Immature natural killer cell (primary cell): ENCODE measurements at places on chromosomes 11 and 22. TPM values are rescaled to one million over a fixed set of nuclear protein-coding genes. Genes with fewer than 3 reads are reported as not detected.

ZNRF3 gene
- polyA plus RNA-seq, result 0.28 TPM

RAB1B gene
- 33.2 TPM for polyA plus RNA-seq

POU2F3 gene
- not detected for polyA plus RNA-seq

GRCh38 chr11:124876818-124877630, 11.8 kb downstream of the ROBO3 start:
- H3K4me1 ChIP-seq, result peaks cover 18% of the 10 kb centered on the region
- peak overlapping the region; percentile 89 for H3K4me3 ChIP-seq
- DNase-seq, result no peak
- H3K27ac ChIP-seq, result peak overlapping the region; percentile 93

DDX25 gene
- polyA plus RNA-seq, result not detected

DNA sequence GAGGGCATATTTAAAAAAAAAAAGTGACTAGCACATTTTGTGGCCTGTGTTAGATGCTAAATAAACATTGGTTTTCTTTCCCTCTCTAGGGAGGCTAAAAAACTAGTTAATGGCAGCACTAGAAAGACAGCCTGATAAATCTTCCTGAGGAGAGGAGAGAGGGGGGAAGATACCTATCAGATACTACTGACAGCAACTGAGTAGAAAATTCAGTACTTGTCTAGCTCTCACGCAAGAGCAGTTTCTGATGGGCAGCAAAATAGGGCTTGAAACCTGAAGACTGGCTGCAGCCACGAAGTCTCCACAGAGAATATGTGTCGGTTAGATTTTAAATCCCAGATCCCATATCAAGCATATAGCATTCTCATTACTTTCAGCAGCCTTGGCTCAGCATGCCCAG, 388.2 kb downstream of the KCNA4 start:
- no peak overlapping the region for H3K27ac ChIP-seq
- no peaks in the 10 kb centered on the region for H3K4me1 ChIP-seq
- no peak for DNase-seq
- H3K36me3 ChIP-seq, result no peaks in the 10 kb centered on the region
- H3K27me3 ChIP-seq, result no peaks in the 10 kb centered on the region

- H3K27ac ChIP-seq, result no peak overlapping the region
- peaks cover 5% of the 10 kb centered on the region for H3K27me3 ChIP-seq
- H3K36me3 ChIP-seq, result no peaks in the 10 kb centered on the region
- DNase-seq, result no peak
- no peak overlapping the region for H3K4me3 ChIP-seq
Measured at GRCh38 chr11:45751430-45751829, 53.5 kb upstream of the SLC35C1 start.

SERPING1 gene
- not detected for polyA plus RNA-seq

CCDC73 gene
- not detected for polyA plus RNA-seq

GRCh38 chr11:79610678-79611077, 169.8 kb upstream of the TENM4 start:
- H3K36me3 ChIP-seq, result no peaks in the 10 kb centered on the region
- no peak overlapping the region for H3K4me3 ChIP-seq
- no peaks in the 10 kb centered on the region for H3K27me3 ChIP-seq
- no peaks in the 10 kb centered on the region for H3K4me1 ChIP-seq
- DNase-seq, result no peak

CD3D gene
- 97.2 TPM for polyA plus RNA-seq

RAB39A gene
- polyA plus RNA-seq, result not detected

DNA sequence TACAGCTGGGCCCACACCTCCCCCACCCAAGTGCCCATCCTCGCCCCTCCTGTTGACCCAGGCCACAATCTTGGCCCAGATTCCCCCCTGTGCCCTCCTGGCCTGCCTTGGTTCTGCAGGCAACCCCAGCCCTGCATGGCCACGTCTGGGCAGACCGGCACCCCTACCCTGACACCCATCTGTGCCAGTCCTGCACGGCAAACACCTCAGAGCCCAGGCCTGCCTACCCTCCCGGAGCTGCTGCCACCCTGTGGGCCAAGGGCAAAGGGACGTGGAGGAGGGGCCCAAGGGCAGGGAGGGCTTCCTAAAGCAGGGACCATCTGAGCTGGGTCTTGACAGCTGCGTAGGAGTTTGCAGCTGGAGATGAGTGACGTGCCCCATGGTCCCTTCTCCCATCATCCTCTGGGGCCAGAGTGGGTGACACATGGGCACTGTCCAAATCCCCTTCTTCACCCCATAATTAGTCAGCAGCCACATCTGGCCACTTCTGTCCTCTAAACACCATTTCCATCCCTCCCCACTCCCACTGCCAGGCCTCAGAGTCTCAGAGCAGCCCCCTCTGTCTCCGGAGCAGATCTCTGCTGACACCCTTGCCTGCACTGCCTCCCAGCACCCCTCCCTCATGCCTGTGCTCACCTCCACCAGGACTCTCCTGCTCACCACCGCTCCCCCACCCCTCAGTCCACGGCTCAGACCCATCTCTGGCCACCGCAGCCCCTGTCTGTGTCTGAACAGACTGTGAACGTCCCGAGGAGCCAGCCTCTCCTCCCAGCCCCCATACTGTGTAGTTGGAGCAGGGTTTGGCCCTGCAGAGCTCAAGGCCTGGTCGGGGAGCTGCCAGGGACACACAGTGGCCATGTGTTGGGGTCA, 35.6 kb upstream of the PPARA start:
- no peak overlapping the region for H3K27ac ChIP-seq
- no peaks in the 10 kb centered on the region for H3K4me1 ChIP-seq
- no peak for DNase-seq
- H3K36me3 ChIP-seq, result no peaks in the 10 kb centered on the region
- H3K27me3 ChIP-seq, result no peaks in the 10 kb centered on the region
- no peak overlapping the region for H3K4me3 ChIP-seq

DNA sequence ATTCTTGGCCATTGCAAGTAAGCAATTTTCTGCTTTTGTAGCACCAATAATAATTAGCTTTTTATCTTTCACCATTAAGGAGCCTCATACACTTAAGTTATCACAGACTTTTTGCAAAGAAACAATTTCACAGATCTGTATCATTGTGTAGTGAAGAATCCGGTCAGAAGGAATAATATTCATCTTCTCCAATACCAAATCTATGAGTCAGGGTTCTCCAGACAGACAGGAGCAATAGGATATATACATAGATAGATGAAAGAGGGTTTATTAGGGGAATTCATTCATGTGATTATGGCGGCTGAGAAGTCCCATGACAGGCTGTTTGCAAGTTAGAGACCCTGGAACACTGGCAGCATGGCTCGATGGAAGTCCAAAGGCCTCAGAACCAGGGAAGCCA, 82.9 kb upstream of the UBASH3B start:
- H3K27ac ChIP-seq, result no peak overlapping the region
- no peak for DNase-seq
- H3K27me3 ChIP-seq, result peaks cover 7% of the 10 kb centered on the region
- no peaks in the 10 kb centered on the region for H3K36me3 ChIP-seq

- H3K4me3 ChIP-seq, result no peak overlapping the region
- no peak for DNase-seq
- no peak overlapping the region for H3K27ac ChIP-seq
- no peaks in the 10 kb centered on the region for H3K4me1 ChIP-seq
Measured at GRCh38 chr11:68948935-68949334, 31.9 kb downstream of the MRGPRD start.

DNA sequence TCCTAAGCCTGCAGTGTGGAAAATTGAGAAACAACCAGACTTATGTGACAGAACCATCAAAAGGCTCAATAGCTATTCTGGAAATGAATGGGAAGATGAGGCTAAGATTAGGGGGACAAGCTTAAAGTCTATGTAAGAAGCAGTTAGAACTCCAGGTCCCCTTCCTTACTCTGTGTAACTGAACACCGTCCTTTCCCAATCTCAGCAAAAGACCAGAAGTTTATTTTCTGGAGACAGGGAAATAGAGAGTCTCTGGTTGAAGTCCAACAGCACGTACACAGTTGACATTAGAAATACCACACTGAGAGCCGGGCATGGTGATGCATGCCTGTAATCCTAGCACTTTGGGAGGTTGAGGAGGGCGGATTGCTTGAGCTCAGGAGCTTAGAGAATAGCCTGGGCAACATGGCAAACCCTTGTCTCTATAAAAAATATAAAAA, 93.9 kb downstream of the CD44 start:
- H3K4me1 ChIP-seq, result peaks cover 22% of the 10 kb centered on the region
- H3K27me3 ChIP-seq, result peaks cover 9% of the 10 kb centered on the region
- H3K4me3 ChIP-seq, result no peak overlapping the region
- no peak overlapping the region for H3K27ac ChIP-seq

DNA sequence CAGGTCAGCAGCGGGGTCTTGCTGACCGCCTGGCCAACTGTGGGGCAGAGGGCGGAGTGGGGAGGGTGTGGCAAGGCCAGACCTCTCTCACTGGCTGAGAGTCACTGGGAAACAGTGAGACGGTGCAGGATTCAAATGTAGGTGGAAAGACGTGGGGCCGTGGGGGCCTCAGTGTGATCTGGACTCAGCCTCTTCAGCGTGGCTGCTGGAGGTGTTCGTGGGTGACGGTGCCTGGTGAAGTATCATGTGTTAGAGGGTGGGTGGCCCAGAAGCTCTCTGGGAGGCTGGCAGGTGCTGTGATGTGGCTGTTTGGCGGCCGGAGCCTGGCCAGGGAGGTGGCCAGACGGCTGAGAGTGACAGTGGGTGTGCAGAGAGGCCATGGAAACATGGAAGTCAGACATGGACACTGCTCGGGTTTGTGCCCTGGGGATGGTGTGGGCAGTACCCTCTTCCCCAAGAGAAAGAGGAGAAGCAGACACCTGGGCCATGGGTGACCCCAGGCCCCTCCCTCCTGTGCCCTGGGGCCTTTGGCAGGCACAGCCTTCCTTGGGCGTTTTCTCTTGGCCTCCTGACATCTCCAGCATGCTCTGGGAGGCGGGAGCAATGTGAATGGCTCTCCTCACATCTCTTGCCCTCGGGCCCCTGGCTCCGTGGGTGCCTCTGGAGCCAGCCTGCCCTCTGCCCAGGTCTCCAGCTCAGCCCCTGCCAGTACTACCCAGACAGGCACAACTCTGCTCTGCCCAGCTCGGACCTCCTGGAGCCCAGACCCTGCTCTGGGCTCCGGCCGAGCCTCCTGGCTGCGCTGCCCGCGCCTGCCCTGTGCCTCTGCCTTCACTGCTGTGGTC, 10.1 kb upstream of the ACR start:
- peaks cover under 1% of the 10 kb centered on the region for H3K4me1 ChIP-seq
- no peak overlapping the region for H3K27ac ChIP-seq
- no peaks in the 10 kb centered on the region for H3K27me3 ChIP-seq
- DNase-seq, result no peak

SPTBN2 gene
- polyA plus RNA-seq, result not detected

- no peak overlapping the region for H3K4me3 ChIP-seq
- H3K4me1 ChIP-seq, result peaks cover 3% of the 10 kb centered on the region
- DNase-seq, result no peak
- H3K27me3 ChIP-seq, result no peaks in the 10 kb centered on the region
- H3K27ac ChIP-seq, result no peak overlapping the region
- no peaks in the 10 kb centered on the region for H3K36me3 ChIP-seq
Measured at GRCh38 chr22:25154667-25154999, 45.0 kb upstream of the CRYBB3 start.

- H3K4me3 ChIP-seq, result no peak overlapping the region
- peak; percentile 1 for DNase-seq
- peaks cover 3% of the 10 kb centered on the region for H3K27me3 ChIP-seq
- H3K4me1 ChIP-seq, result peaks cover 8% of the 10 kb centered on the region
- H3K36me3 ChIP-seq, result no peaks in the 10 kb centered on the region
Measured at GRCh38 chr11:78290293-78291176, 101.8 kb downstream of the USP35 start.

ZBTB16 gene
- 90.4 TPM for polyA plus RNA-seq

GRCh38 chr11:122697636-122698167, 42.2 kb downstream of the UBASH3B start:
- DNase-seq, result no peak
- peaks cover 84% of the 10 kb centered on the region for H3K4me1 ChIP-seq
- peak overlapping the region; percentile 67 for H3K4me3 ChIP-seq
- H3K36me3 ChIP-seq, result peaks cover 10% of the 10 kb centered on the region

DNA sequence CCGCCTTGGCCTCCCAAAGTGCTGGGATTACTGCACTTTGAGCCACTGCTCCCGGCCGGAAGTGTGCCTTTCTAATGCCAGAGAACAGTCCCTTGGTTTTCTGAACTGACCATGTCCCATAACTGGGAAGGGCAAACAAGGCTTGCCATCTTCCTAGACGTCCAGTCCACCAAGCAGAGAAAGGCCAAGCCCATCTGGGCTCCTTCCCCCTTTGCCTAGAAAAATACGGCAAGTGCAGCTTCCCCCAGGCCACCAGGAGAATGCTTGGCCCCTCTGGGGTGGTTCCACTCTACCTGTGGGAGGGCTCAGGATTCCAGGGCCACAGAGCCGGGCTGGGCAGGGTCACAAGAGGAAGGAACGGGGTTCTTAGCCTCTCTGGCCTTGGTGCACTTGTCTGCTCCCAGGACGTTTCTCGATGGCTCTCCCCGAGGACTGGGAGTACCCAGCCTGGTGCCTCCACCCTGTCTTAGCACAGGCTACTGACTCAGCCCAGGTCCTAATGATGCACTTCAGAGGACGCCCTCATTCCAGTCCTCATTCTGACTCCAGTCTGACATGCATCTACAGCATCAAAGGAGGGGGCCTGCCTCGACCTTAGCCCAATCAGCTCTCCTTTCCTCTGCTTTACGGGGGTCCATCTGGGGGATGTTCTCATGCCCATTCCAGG, 1.2 kb downstream of the USP2 start:
- no peak overlapping the region for H3K4me3 ChIP-seq
- no peak overlapping the region for H3K27ac ChIP-seq
- peaks cover 7% of the 10 kb centered on the region for H3K27me3 ChIP-seq
- no peaks in the 10 kb centered on the region for H3K36me3 ChIP-seq
- no peak for DNase-seq

- DNase-seq, result no peak
- H3K36me3 ChIP-seq, result peaks cover 3% of the 10 kb centered on the region
- H3K27me3 ChIP-seq, result no peaks in the 10 kb centered on the region
- peaks cover 78% of the 10 kb centered on the region for H3K4me1 ChIP-seq
Measured at GRCh38 chr11:72070491-72070890, 9.9 kb downstream of the NUMA1 start.

USP2 gene
- not detected for polyA plus RNA-seq

ACR gene
- not detected for polyA plus RNA-seq

GRCh38 chr11:2247496-2247895, 22.9 kb downstream of the ASCL2 start:
- H3K4me1 ChIP-seq, result no peaks in the 10 kb centered on the region
- no peak overlapping the region for H3K27ac ChIP-seq
- no peak for DNase-seq
- peaks cover 6% of the 10 kb centered on the region for H3K27me3 ChIP-seq

DNA sequence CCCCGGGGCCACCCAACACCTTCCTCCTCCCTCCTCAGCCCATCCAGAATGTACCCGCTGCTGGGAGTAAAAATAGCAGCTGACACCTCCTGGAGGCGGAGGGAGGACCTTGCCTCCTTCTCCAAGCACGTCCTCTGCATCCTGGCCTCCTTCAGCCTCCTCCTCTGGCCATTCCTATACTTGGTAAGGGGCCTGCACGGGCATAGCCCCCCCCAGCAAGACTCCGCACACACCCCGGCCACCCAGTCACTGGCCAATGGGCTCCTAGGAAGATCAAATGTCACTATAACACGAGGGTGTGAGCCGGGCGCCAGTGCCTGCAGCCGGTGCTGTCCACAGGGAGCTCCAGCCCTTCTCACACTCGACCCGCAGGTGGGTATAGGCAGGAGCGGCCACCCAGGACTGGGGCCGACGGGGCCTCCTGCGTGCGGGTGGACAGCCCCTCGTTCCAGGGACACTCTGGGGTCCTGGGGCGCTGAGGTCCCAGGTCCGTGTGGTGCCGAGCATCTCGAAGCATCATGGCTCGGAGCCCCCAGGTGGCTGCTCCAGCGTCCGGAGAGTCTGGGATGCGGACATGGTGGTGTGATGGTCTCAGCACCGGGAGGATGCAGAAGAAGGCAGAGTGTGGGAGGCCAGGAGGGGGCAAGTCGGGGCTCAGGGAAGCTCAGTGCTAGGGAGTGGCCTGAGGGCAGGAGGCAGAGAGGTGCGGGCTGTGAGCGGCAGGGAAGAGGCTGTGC, at the start of gene TNNT3:
TNNT3 (plus strand) TSS at position 313 of the 737 bp plus-strand sequence. CDS start 3,172 bp downstream, outside the sequence.
- H3K27ac ChIP-seq, result no peak within 1 kb of the TSS
- H3K4me3 ChIP-seq, result no peak within 1 kb of the TSS
- no peak for DNase-seq
- peaks cover 19% of the 10 kb centered on the region for H3K4me1 ChIP-seq

VSIG10L2 gene
- not detected for polyA plus RNA-seq
